ENCODE measurements at places on chromosomes 3 and 15.

GRCh38 chr3:196311-197148, at the start of gene CHL1:
Gene CHL1, plus strand, starts transcription at chr3:196763. Its CDS starts 123,014 bp downstream, at chr3:319777.
- no peak for DNase-seq

DNA sequence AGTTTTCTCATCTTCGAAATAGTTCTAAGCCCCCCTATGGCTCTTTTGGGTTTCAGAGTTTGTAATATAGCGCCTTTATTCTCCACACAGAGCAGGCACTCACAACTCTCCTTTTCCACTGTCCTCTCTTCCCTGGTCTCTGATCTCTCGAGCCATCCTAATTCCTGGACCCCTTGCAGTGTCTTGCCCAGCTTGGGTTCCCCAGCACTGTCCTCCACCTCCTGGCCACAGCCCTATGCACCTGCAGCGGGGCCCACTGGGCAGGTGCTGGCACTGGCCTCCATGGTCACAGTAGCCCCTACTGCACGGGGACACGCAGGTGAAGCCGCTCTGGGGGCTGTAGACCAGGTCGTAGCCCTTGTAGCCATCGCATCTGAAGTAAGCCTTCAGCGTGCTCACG, 27.9 kb downstream of the MUC20 start:
- no peak for DNase-seq

DNA sequence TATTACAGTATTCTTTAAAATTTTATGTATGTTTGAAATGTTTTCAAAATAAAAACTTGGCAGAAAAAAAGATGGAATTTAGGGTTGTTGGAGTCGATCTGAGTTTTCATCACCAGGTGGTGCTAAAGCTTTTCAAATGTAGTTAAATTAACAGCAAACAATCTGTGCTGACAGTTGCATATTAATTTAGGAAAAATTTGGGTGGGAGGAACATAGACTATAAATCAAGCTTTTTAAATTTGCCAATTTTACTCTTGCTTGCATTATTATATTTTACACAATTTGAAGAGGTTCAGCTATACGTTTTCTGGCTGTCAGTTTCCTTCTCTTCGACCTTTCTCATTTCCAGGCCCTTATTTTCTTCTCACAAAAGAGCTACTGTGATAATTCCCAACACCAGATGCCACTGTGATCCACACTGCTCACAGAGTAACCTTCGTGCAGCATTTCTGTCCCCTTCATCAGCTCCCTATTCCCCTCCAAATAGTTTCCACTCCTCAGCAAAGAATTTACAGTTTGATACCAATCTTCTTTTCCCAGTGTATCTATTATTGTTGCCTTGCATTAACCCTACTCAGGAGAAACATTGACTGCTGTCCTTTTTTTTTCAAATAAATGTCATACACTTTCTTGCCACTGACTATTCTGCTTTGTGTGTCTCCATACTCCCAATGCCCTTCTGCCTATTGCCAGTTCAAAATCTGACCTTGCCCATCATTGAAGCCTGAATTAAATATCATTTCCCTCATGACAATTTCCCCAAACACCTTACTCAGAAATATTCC, 53.4 kb upstream of the EIF5A2 start:
- DNase-seq = no peak

DNA sequence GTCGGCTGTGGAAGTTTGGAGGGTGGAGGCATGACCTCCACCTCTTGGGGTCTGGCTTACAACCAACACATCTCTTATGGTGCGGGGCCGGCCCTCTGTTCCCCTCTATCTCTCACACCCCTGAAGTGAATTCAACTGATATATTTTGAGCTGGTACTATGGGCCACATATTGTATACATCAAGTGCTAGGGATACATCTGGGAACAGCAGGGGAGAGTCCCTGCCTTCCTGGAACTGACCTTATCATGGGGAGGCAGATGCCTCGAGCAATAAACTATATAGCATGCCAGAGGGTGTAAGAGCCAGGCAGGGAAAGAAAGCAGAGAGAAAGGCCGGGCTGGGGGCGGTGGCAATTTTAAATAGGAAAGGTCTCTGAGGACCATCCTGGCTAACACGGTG, 60.4 kb upstream of the TRPM1 start:
- no peak for DNase-seq

- no peak for DNase-seq
These were observed 109.9 kb downstream of the IQSEC1 start for GRCh38 chr3:12963231-12963896.

DNA sequence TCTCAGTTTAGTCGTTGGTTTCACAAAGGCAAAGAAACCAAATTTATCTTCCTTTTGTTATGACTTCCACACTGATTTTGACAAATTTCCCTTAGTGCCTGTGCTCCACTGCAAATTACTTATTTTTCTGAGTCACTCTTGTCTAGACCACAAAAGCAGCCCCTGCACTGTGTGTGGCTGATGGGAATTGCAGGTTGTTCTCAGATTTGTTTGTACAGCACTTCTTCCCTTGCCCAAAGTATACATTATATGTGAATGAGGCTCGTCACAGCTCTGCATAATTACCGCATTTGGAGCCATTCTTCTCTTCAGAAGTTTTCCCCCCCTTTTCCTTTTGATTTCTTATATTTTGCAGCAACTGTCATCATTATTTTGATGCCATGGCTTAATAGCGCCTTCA, 354.2 kb upstream of the IL12A start:
- DNase-seq = no peak

- DNase-seq = no peak
These were observed 76.0 kb downstream of the SSR3 start for GRCh38 chr3:156478891-156479290.

- no peak for DNase-seq
These were observed 49.3 kb upstream of the CA12 start for GRCh38 chr15:63430766-63431451.

GRCh38 chr3:131713416-131714123, 210.8 kb upstream of the MRPL3 start:
- DNase-seq = no peak

All from GM06990 (cell line).